NCI-H2227 treated with DMSO at 0.1 percent for 48 hours (cell line): ENCODE measurements at places on chromosomes 5 and 9.

DNA sequence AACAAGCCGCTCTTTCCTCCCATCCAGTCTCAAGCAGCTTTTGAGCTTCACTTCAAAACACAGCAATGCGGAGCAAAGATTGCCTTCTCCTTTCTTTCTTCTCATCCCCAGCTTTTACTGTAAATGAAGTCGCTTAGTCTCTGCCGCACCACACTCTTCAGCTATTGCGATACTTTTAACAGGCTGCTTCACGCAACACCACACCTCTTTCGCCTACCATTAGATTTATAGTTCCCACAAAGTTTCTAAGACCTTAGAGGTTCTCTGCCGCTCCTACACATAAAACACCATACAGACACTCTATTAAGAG is 711 bp downstream of the PGGT1B start:
- DNase-seq = no peak

GRCh38 chr9:138071292-138071691 is 193.7 kb downstream of the CACNA1B start:
- no peak for DNase-seq

- DNase-seq = no peak
Observed at GRCh38 chr9:130696996-130697395, 3.4 kb downstream of the EXOSC2 start.

- no peak for DNase-seq
Observed at GRCh38 chr9:124477648-124478285, 27.5 kb downstream of the ADGRD2 start.

DNA sequence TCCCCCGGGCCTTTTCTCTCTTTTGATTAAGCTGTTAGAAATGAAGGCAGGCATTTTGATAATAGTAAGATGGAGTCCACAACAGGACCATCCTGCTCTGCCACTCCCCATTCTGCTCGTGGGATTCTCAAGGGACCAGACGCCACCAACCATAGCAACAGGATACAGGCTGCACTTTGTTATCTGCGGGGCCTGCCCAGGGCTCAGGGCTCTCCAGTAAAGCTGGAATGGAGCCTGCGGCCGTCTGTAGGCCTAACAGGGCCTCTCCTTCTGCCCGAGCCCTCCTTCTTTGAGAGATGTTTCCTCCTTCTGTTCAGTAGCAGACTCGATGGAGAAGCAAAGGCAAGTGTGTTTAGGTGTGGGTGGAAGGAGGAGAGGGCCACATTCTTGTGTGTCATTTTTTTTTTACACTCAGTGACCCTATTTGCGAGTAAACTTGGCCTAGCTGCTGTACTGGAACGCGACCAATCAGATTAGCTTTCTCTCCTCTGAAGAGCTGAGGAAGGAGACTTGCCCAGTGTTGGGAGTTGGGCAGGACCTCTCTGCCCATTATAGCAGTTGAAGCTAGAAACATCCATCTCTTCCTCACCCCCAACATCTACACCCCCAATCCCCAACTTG is 8.9 kb upstream of the EPB41L4B start:
- DNase-seq = no peak

- DNase-seq = no peak
Observed at GRCh38 chr5:116377276-116378006, 197.2 kb downstream of the SEMA6A start.

GRCh38 chr9:80376180-80376579 is 804.4 kb downstream of the TLE4 start:
- no peak for DNase-seq

DNA sequence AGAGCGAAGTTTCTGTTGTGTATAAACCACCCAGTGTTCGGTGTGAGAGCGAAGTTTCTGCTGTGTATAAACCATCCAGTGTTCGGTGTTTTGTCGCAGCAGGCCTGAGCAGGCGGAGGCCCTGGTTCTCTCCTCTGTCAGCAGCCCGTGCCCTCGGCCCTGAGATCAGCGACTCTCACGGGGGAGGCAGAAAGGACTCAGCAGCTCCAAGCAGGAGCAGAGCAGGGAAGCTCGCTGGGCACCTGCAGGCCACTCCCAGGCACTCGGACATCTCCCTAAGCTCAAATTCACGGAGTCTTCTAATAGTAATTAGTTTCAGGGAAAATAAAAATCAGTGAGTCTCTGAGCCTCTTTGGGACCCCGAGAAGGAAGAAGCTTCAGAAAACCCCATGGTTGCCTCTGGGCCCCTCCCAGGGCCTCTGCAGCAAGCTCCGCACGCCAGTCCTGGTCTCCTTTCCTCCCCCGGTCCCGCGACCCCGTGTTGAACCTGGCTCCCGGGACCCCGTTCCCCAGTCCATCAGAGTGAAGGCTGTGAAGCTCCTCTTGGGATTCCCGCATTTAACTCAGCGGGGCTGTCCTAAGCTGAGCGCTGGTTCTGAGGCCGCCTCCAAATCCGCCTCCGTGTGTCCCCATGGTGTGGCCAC is 81.9 kb upstream of the ADAMTS2 start:
- no peak for DNase-seq

- DNase-seq = no peak
Observed at GRCh38 chr5:98880151-98880550, 48.7 kb downstream of the CHD1 start.

DNA sequence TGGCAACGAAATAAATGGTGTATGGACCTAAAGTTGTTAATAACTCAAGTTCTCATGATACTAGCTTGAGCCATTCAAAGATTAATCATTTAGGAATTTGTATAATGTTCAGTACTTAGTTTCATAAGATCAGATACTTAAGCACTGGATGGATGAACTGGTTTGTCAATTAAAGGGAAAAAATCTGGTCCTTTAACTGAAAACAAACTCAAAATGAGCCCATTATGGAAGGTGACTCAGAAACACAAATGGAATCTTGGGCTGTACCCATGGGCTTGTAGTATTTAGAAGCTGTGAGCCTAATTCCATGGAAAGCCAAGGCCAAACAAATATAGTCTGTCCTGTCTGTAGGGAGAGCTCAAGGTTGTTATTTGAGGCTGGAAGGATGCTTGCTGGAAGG is 27.6 kb upstream of the ADRB2 start:
- DNase-seq = no peak

- no peak for DNase-seq
Observed at GRCh38 chr5:7871653-7872052, 2.7 kb downstream of the MTRR start.

GRCh38 chr5:163822548-163822947 is 317.1 kb downstream of the MAT2B start:
- DNase-seq = no peak

DNA sequence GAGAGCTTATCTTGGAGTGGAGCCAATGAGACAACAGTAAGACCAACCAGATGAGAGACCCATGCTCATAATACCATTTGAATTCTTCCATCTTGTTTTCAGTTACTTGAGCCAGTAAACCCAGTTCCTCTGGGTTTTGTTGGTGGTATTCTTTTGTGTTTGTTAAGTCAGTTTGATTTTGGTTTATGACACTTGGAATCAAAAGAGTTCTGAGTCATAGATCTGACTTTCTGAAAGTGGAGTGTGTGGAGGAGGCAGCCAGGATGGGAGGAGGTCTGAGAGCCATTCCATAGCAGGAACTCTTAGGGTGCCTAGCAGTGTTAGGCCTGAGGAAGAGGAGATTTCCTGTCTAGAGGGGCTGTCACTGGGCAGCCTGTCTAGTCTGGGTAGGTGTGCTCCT is 24.6 kb upstream of the PANK3 start:
- no peak for DNase-seq

GRCh38 chr9:92558612-92559374 is 23.0 kb upstream of the ECM2 start:
- no peak for DNase-seq

GRCh38 chr5:164351245-164351834 is 845.9 kb downstream of the MAT2B start:
- DNase-seq = no peak
